Activated CD4-positive, alpha-beta T cell treated with anti-CD3 and anti-CD28 coated beads for 36 hours (primary cell): ENCODE measurements at places on chromosomes 2 and 18. TPM values are rescaled to one million over a fixed set of nuclear protein-coding genes. Genes with fewer than 3 reads are reported as not detected.

PROM2 gene
- 0.44 TPM for total RNA-seq

DNA sequence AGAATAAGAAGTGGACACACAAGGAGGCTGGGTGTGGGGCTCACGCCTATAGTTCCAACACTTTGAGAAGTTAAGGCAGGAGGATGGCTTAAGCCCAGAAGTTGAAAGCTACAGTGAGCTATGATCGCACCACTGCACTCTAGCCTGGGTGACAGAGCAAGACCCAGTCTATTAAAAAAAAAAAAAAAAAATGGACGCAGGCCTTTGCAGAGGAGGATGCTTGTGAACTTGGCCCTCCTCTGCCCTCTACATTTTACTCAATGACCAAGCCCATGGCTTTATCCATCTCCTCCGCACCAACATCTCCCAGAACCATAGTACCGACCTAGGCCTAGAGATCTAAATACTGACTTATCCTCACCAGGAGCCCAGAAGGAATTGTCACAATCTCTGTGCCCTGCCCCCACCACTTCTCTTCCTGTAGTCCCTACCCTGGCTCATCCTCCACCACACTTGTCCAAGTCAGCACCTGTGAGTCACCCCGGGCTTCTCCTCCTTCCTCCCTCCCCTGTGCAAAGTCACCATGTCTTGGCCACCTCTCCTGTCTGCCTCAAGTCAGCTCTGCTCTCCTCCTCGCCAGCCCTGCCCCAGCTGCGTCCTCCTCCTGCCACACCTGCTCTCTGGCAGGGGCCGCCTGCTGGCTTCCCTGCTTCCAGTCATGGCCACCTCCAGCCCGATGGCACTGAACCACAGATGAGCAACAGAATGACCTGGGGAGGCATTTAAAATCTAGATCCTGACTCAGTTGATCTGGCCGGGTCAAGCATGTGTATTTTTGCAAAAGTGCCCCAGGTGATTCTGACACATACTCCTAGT is 35.8 kb upstream of the ASPRV1 start:
- peak; percentile 54 for DNase-seq
- no peak overlapping the region for H3K4me3 ChIP-seq
- no peak overlapping the region for H3K27ac ChIP-seq
- H3K4me1 ChIP-seq = peaks cover 9% of the 10 kb centered on the region
- H3K36me3 ChIP-seq = peaks cover 4% of the 10 kb centered on the region
- H3K27me3 ChIP-seq = no peaks in the 10 kb centered on the region

DNA sequence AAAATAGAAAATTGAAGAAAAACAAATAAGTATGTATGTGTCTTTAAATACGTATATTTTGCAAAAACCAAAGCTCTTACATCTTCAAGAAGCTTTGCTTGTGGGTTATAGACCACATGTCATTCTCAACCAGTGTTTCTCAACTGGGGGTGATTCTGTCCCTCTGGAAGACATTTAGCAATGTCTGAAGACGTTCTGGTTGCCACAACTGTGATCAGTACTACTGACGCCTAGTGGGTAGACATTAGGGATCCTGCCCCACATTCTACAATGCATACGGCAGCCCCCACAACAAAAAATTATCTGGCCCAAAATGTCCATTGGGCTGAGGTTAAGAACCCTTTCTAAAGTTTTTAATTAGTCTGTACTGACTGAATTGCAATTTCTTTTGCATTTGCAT is 48.4 kb downstream of the UNC50 start:
- peak overlapping the region; percentile 46 for H3K4me3 ChIP-seq
- H3K27me3 ChIP-seq = no peaks in the 10 kb centered on the region
- H3K27ac ChIP-seq = peak overlapping the region; percentile 88
- peaks cover 38% of the 10 kb centered on the region for H3K36me3 ChIP-seq
- peaks cover 79% of the 10 kb centered on the region for H3K4me1 ChIP-seq
- no peak for DNase-seq

UPP2 gene
- not detected for total RNA-seq

ST8SIA3 gene
- not detected for total RNA-seq

- peaks cover 1% of the 10 kb centered on the region for H3K27me3 ChIP-seq
- H3K4me3 ChIP-seq = no peak overlapping the region
- H3K36me3 ChIP-seq = no peaks in the 10 kb centered on the region
- H3K4me1 ChIP-seq = no peaks in the 10 kb centered on the region
Observed at GRCh38 chr2:205424326-205424725, 258.0 kb upstream of the NRP2 start.

DNA sequence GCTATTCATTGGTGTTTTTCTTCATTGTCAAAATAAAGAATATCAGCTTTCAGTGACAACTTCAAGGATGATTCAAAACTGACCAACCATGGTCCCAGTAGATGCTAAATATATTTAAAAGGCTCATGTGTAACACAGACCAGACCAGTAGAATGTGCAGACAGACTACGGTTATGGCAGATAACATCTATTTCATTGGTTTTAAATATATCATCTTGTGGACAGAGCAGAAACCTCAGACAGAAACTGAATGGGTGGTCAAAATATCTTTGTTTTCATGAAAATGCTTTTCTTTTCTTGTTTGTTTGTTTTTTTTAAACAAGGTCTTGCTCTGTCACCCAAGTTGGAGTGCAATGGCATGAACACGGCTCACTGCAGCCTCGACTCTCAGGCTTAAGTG is 107.4 kb upstream of the CREB1 start:
- H3K27ac ChIP-seq = no peak overlapping the region
- DNase-seq = no peak
- H3K4me1 ChIP-seq = peaks cover 6% of the 10 kb centered on the region
- no peaks in the 10 kb centered on the region for H3K36me3 ChIP-seq

DNA sequence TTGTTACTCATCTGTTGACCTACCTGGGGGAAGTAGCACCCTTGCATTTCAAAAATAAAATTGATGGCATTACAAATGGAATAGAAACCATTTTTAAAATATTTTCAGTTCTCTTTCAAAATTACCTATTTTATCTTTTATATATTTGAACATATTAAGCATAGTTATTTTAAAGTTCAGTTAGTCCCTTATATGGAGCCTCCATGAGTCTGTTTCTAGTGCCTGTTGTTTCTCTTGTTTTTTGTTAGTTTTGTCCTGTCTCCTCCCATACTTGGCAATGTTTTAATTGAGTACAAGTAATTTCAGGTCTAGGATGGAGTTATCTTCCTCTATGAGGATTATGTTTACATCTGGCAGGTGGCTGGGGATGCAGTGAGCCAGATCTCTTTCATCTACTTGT is 5.9 kb upstream of the KCNIP3 start:
- H3K4me3 ChIP-seq = no peak overlapping the region
- H3K27me3 ChIP-seq = no peaks in the 10 kb centered on the region
- no peak for DNase-seq
- no peak overlapping the region for H3K27ac ChIP-seq
- H3K4me1 ChIP-seq = no peaks in the 10 kb centered on the region
- no peaks in the 10 kb centered on the region for H3K36me3 ChIP-seq

ANKRD53 gene
- not detected for total RNA-seq

CABYR gene
- total RNA-seq = 0.83 TPM

- DNase-seq = no peak
- H3K36me3 ChIP-seq = peaks cover 9% of the 10 kb centered on the region
- H3K4me1 ChIP-seq = peaks cover 23% of the 10 kb centered on the region
- no peak overlapping the region for H3K27ac ChIP-seq
- H3K27me3 ChIP-seq = no peaks in the 10 kb centered on the region
Observed at GRCh38 chr2:168086851-168087250, 160.5 kb downstream of the STK39 start.

PAX8 gene
- total RNA-seq = 2.1 TPM

GRCh38 chr2:129656081-129656598 is 323.3 kb upstream of the RAB6C start:
- no peak overlapping the region for H3K4me3 ChIP-seq
- H3K4me1 ChIP-seq = no peaks in the 10 kb centered on the region
- peaks cover 1% of the 10 kb centered on the region for H3K27me3 ChIP-seq

- H3K36me3 ChIP-seq = no peaks in the 10 kb centered on the region
- no peaks in the 10 kb centered on the region for H3K4me1 ChIP-seq
- DNase-seq = peak; percentile 36
- H3K27me3 ChIP-seq = peaks cover 4% of the 10 kb centered on the region
Observed at GRCh38 chr2:29841386-29842004, 79.9 kb downstream of the ALK start.

GRCh38 chr2:12320027-12320734 is 396.6 kb upstream of the TRIB2 start:
- H3K27me3 ChIP-seq = no peaks in the 10 kb centered on the region
- H3K36me3 ChIP-seq = no peaks in the 10 kb centered on the region
- no peaks in the 10 kb centered on the region for H3K4me1 ChIP-seq
- no peak overlapping the region for H3K27ac ChIP-seq
- no peak for DNase-seq

DNA sequence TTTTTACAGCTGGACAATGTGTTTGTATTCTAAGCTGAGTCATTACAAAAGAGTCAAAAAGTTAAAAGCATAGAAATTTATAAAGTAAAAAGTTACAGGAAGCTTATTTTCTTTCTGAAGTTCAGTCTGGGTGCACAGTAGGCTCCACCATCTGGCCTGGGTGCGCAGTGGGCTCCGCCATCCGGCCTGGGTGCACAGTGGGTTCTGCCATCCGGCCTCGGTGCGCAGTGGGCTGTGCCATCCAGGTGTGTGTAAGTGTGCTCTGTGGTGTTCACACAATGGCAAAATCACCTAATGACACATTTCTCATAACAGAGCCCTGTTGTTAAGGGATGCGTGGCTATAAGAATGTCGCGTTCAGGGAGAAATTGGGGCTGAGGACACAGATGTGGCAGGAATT is 195.5 kb downstream of the ANKRD30B start:
- H3K27me3 ChIP-seq = no peaks in the 10 kb centered on the region
- no peak overlapping the region for H3K4me3 ChIP-seq
- no peak for DNase-seq
- no peaks in the 10 kb centered on the region for H3K36me3 ChIP-seq
- no peaks in the 10 kb centered on the region for H3K4me1 ChIP-seq

- H3K27ac ChIP-seq = no peak overlapping the region
- no peak overlapping the region for H3K4me3 ChIP-seq
- H3K4me1 ChIP-seq = no peaks in the 10 kb centered on the region
- no peaks in the 10 kb centered on the region for H3K36me3 ChIP-seq
Observed at GRCh38 chr2:6475155-6475940, 390.4 kb downstream of the CMPK2 start.
